ENCODE measurements at places on chromosomes 11 and 22. TPM values are rescaled to one million over a fixed set of nuclear protein-coding genes. Genes with fewer than 3 reads are reported as not detected.

SHANK2 gene
- total RNA-seq, result not detected

IL10RA gene
- 280 TPM for total RNA-seq

TRIM29 gene
- not detected for total RNA-seq

LIF gene
- total RNA-seq, result 211 TPM

NCAPD3 gene
- 85.9 TPM for total RNA-seq

SCARF2 gene
- 0.61 TPM for total RNA-seq
